ENCODE measurements at places on chromosomes 7 and 10.

GRCh38 chr10:69097729-69098128 lies 9.8 kb downstream of the SRGN start:
- no peak for DNase-seq

DNA sequence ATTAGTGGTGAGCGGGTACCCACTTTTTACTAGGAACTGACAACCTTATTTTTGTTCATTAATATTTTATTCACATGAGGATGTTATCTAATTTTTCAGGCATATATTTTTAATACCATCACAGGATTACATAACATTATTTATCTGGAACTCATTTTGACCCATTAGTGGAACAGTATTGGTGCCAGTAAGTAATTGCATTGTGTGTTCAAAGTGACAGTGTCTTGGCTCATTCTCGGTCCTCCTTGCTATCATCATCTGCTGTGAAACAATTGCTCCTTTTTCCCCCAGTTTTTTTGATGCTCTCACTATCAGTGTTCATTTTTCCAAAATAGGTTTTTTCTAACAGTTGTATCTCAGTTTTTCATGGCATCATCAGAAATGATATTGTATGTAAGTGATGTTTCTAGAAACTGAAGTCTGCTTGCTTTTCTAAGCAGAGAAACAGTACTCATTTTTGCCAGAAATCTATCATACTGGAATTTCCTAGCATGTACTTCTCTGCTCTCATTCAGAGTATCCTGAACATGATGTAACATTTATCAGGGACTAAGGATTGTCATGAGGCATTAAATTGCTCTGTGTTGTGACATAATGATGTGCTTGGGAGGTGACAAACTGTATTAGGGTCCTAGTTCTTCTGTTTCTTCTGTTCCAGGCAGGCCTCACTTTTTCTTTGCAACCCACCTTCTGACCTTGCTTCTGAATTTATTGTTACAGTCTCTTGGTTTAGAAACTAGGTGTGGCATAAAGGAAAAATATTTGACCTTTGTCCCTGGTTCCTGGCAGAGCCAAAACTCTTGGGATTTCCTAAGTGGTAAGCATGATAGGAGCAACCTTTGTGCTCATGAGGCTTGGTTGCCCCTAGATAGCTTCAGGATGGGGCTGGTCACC lies 4.2 kb downstream of the NUB1 start:
- DNase-seq: no peak

DNA sequence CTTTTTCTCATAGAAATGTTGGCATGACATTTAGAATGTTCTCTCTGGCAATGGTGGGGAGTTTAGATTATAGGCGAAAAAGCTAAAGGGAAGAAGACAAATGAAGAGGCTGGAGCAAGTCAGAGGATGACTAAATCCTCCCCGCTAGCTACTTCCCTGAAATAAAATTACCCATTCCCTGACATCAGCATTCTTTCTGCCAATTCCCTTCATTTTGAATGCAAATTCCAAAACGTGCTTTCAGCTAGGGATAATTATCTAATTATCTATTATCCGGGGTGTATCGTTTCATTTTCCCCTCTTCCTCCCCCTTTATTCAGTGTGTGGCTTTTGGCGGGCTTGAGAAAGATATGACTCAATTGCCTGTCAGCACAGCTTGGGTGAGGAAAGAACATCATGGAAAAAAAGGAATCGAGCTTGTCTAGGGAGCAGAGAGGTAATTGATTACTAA lies 672.3 kb downstream of the TNS3 start:
- DNase-seq: no peak

DNA sequence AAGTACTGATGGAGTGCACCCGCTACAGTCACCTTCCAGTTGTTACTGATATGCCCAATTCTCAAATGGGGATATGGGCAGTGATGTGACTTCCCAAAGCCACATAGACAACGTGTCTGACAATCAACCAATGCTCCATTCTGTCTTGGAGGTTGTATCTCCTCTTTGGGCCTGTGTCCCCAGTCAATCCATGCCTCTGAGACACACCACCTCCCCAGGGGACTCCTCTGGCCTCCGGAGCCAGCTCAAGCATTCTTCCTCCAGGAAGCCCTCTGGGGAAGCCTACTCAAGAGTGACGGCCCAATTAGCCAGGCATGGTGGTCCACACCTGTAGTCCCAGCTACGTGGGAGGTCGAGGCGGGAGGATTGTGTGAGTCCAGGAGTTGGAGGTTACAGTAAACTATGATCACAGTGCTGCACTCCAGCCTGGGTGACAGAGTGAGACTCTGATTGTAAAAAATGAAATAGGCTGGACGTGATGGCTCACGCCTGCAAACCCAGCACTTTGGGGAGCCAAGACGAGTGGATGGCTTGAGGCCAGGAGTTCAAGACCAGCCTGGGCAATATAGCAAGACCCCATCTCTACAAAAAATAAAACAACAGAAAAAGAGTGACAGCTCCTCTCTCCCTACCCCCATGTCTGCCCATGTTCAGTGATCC lies 99.5 kb upstream of the TNRC18 start:
- DNase-seq: no peak

- DNase-seq: no peak
Measured at GRCh38 chr7:77796960-77797359, 1.3 kb downstream of the TMEM60 start.

DNA sequence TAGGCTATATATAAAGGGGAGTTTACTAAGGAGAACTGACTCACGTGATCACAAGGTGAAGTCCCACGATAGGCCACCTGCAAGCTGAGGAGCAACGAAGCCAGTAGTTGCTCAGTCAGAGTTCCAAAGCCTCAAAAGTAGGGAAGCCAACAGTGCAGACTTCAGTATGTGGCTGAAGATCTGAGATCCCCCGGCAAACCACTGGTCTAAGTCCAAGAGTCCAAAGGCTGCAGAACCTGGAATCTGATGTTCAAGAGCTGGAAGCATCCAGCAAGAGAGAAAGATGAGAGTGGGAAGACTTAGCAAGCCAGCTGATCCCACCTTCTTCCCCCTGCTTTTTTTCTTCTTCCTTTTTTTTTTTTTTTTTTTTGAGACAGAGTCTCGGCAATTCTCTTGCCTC lies 27.0 kb upstream of the GSDME start:
- no peak for DNase-seq

GRCh38 chr7:99078416-99078815 lies 65.5 kb downstream of the SMURF1 start:
- DNase-seq: no peak

GRCh38 chr7:113267271-113267670 lies 148.9 kb upstream of the SMIM30 start:
- no peak for DNase-seq

- no peak for DNase-seq
Measured at GRCh38 chr10:70673043-70673928, 980 bp downstream of the ADAMTS14 start.

- no peak for DNase-seq
Measured at GRCh38 chr7:123472750-123473445, 61.5 kb downstream of the IQUB start.

DNA sequence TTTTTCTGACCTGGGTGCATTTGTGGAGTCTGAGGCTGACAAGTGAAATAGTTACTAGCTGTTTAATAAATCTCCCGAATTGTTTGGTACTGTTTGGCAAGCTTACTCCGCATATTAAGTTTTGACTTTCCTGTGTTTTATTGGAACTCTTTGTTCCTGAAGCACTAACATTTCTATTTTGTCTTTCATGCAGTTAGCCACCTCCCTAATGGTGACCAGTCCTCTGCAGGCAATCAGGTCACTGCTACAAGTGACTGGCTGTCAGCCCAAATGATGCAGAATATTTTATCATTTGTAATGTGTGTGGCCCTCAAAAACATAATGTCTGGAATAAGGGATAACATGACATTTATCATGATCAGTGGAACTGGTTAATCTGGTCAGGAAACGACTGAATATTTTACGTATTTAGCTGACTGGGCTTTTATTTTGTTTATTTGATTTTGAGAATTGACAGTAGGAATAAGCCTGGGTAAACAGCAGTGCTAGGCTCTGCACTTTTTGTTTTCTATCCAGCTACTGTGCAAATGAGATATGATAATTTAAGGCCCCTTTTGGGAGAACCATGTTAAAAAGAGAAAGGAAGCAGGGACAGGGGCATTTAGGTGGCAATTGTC lies 82.9 kb downstream of the ST7 start:
- DNase-seq: no peak

DNA sequence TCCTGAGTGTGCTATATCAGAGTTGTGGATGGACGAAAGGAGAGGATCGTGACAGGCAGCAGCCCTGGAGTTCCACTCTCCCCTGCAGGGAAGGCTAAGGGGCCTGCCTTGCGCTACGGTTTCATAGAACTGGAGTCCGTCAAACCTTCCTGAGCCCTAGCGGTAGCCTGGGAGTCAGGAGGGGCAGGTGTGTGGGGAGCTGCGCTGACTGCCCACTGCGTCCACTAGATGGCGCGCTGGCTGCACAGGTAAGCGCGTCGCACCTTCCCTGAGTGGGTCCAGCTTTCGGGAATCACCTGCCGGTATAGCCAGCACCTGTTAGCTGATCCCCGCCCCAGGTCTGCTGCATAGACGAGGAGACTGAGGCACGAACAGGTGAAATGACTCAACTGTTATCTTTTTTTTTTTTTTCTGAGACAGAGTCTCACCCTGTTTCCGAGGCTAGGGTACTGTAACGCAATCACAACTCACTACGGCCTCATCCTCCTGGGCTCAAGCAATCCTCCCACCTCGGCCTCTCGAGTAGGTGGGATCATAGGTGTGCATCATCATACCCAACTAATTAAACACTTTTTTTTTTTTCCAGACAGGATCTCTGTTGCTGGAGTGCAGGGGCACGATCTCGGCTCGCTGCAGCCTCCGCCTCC lies 20.2 kb upstream of the BAIAP2L1 start:
- DNase-seq: no peak

DNA sequence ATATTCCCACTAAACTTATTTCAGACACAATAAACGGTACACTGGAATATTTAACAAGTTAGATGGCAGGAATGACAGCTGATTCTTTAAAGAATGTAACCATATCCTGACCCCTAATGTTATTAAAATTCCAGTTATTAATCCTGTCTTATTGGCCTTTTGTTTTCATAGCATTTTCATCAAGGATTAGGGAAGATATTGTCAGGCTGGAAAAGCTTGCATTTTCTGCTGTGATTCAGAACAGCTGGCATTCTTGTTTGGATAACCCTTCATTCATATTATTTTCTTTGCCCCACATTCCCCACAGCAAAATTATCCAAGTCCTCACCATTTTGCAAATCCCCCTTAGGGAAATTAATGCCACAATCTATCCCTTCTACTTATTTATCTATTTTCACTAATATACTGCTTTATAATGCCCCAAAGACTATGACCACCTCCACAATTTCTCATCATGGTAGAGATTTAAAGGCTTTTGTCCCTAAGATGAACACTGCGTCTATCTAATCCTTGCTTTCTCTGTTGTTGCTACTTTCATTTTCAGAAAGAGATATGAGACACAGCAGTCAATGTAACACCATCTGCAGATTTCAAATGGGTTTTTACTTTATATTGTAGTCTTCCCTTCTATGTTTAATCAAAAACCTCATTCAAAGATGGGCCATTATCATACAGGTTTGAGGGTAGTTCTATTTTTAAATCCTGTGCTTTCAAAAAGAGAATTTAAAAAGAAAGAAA lies 475.1 kb downstream of the PARD3 start:
- no peak for DNase-seq

GRCh38 chr10:28434063-28434462 lies 98.9 kb upstream of the WAC start:
- DNase-seq: no peak

- DNase-seq: no peak
Measured at GRCh38 chr10:34333513-34333912, 481.6 kb downstream of the PARD3 start.

DNA sequence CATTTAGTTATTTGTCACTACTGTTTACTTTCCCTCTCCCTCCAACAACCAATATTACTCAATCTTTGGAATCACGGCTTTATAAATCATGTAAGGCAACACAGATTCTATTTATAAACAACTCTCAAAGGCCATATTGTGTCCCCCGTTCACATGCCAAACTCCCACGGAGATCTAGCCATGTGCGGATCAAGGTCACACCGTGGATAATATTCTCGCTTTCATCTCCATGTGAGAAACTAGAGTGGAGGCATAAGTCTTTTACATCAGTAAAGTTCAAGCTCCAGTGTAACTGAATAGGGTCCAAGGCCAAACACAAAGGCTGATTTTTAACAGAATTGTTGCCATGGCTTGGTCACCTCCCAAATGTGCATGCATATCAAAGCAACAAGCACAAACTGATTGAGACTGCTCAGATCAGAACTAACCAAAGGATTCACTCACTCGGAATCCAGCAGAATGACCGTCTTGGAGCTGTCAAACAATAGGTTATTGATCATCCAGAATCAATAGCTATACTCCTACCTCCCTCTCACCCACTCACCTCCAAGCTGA lies 569.5 kb upstream of the LRRN3 start:
- no peak for DNase-seq

DNA sequence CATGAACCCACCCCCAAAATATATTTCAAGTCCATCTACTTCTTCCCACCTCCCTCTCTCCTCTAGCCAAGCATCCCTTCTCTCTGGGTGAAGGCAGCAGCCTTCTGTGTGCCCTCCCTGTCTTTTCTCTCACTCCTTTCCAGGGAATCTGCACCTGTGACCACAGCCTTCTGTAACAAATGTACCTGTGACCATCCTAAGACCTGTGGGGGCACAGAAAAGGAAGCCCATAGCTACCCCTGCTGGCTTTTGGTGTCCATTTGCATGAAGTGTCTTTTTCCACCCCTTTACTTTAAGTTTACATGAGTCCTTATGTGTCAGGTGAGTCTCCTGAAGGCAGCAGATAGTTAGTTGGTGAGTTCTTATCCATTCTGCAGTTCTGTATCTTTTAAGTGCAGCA lies 2.0 kb upstream of the TBXAS1 start:
- no peak for DNase-seq

GRCh38 chr10:124014416-124015154 lies 78.8 kb downstream of the CHST15 start:
- DNase-seq: no peak

All from T-helper 2 cell (primary cell).